ENCODE measurements at places on chromosomes 3 and 15. TPM values are rescaled to one million over a fixed set of nuclear protein-coding genes. Genes with fewer than 3 reads are reported as not detected.

GRCh38 chr15:66927201-66928077 lies 138.0 kb upstream of the SMAD3 start:
- H3K36me3 ChIP-seq, result no peaks in the 10 kb centered on the region
- no peak for DNase-seq
- peaks cover 7% of the 10 kb centered on the region for H3K4me1 ChIP-seq
- no peak overlapping the region for H3K27ac ChIP-seq

- H3K36me3 ChIP-seq, result no peaks in the 10 kb centered on the region
- H3K4me3 ChIP-seq, result no peak overlapping the region
- H3K4me1 ChIP-seq, result no peaks in the 10 kb centered on the region
- no peak overlapping the region for H3K27ac ChIP-seq
These were observed 372.5 kb downstream of the TBC1D5 start for GRCh38 chr3:17369973-17370372.

DNA sequence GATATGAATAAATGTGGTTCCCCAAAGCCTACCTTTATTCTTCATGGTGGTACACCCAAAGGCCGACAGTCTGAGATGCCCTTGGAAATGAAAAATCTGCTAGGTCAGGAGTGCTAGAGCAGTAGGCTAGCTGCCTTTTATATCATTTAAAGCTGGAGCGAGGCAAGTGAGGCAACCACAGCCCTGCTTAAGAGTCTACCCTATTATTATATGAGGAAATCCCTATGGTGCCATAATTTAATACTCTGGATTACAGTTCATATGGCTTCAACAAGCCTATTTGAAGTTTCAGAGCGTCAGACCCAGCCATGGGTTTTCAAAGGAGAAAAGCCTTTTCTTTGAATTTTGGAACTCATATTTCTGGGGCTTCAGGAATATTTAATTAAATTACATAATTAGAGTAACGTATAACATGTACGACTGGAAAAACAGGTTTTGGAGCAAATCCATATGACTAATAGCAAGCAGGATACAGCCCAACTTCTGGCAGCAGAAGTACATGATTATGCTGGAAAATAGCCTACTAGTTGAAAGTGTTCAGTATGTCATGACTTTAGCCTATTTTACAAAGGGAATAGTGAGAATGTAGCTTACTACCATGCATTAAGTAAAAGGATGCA lies 18.0 kb upstream of the SLTM start:
- peaks cover 12% of the 10 kb centered on the region for H3K4me1 ChIP-seq
- H3K27ac ChIP-seq, result no peak overlapping the region
- no peak overlapping the region for H3K4me3 ChIP-seq
- H3K27me3 ChIP-seq, result peaks cover 3% of the 10 kb centered on the region
- DNase-seq, result no peak

DNA sequence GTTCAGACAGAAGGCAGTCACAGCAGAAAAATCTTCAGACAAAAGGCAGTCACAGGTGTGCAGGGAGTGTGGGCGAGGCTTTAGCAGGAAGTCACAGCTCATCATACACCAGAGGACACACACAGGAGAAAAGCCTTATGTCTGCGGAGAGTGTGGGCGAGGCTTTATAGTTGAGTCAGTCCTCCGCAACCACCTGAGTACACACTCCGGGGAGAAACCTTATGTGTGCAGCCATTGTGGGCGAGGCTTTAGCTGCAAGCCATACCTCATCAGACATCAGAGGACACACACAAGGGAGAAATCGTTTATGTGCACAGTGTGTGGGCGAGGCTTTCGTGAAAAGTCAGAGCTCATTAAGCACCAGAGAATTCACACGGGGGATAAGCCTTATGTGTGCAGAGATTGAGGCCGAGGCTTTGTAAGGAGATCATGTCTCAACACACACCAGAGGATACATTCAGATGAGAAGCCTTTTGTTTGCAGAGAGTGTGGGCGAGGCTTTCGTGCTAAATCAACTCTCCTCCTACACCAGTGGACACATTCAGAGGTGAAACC lies 27.6 kb downstream of the ZNF589 start:
- peaks cover 40% of the 10 kb centered on the region for H3K4me1 ChIP-seq
- H3K4me3 ChIP-seq, result peak overlapping the region; percentile 58
- peak; percentile 71 for DNase-seq
- peak overlapping the region; percentile 94 for H3K27ac ChIP-seq

GRCh38 chr3:104510131-104510849 lies 856.4 kb upstream of the ALCAM start:
- no peaks in the 10 kb centered on the region for H3K4me1 ChIP-seq
- no peak for DNase-seq
- no peaks in the 10 kb centered on the region for H3K27me3 ChIP-seq
- H3K36me3 ChIP-seq, result no peaks in the 10 kb centered on the region

DNA sequence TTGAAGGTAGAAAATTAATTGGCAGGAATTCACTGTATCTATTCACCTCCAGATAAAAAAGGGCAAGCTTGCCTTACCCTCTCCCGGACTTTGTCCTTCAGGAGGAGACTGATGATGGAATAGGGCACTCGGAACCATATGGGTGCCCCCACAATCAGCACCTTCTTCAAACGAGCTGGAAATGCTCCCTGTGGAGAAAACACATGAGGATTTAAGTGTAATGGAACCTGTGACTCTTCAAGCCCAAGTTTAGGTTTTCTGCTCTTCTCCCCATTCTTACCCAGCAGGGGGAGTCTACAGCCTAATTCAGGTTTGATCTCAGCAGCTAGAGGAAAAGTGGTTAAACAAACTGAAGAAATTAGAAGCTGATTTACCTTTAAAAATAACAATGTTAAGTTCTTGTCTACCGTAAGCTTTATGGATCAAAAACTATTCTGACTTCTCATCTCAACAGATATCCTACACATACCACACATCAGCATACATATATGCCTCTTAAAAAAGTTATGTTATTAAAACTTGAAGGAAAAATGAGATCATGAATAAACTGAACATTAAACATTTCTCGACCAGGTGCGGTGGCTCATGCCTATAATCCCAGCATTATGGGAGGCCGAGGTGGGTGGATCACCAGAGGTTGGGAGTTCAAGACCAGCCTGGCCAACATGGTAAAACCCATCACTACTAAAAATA lies 57.5 kb upstream of the SIN3A start:
- no peak overlapping the region for H3K27ac ChIP-seq
- peaks cover 33% of the 10 kb centered on the region for H3K36me3 ChIP-seq
- H3K4me1 ChIP-seq, result no peaks in the 10 kb centered on the region
- no peaks in the 10 kb centered on the region for H3K27me3 ChIP-seq
- H3K4me3 ChIP-seq, result no peak overlapping the region

GRCh38 chr3:136925425-136926190 lies 32.2 kb upstream of the IL20RB start:
- no peaks in the 10 kb centered on the region for H3K27me3 ChIP-seq
- peaks cover 36% of the 10 kb centered on the region for H3K4me1 ChIP-seq
- no peak for DNase-seq
- H3K27ac ChIP-seq, result no peak overlapping the region
- H3K4me3 ChIP-seq, result no peak overlapping the region

DNA sequence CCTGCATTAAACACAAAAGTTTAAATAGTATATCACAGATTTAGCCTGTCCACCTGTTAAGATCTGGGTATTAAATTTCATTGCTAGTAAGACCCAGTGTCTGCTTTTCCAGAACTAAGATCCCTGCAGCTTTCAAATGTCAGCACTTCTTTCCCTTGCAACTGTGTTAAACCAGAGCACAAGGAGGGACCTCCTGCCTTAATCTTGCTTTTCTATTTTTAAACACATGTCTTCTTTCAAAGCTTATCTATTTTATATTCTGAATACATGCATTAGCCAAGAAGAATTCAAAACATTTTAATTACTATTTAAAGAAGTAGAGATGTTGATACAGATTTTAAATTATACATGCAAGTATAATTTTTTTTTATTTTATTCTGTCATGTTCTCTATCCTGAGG lies 315.1 kb downstream of the ARPP21 start:
- H3K4me1 ChIP-seq, result no peaks in the 10 kb centered on the region
- DNase-seq, result no peak
- no peaks in the 10 kb centered on the region for H3K36me3 ChIP-seq
- H3K27ac ChIP-seq, result no peak overlapping the region
- no peak overlapping the region for H3K4me3 ChIP-seq

- DNase-seq, result no peak
- H3K4me3 ChIP-seq, result peak overlapping the region; percentile 9
- H3K36me3 ChIP-seq, result peaks cover 46% of the 10 kb centered on the region
- H3K27me3 ChIP-seq, result no peaks in the 10 kb centered on the region
- H3K27ac ChIP-seq, result peak overlapping the region; percentile 50
- peaks cover 47% of the 10 kb centered on the region for H3K4me1 ChIP-seq
These were observed 66.0 kb downstream of the DCUN1D1 start for GRCh38 chr3:182914341-182914740.

DNA sequence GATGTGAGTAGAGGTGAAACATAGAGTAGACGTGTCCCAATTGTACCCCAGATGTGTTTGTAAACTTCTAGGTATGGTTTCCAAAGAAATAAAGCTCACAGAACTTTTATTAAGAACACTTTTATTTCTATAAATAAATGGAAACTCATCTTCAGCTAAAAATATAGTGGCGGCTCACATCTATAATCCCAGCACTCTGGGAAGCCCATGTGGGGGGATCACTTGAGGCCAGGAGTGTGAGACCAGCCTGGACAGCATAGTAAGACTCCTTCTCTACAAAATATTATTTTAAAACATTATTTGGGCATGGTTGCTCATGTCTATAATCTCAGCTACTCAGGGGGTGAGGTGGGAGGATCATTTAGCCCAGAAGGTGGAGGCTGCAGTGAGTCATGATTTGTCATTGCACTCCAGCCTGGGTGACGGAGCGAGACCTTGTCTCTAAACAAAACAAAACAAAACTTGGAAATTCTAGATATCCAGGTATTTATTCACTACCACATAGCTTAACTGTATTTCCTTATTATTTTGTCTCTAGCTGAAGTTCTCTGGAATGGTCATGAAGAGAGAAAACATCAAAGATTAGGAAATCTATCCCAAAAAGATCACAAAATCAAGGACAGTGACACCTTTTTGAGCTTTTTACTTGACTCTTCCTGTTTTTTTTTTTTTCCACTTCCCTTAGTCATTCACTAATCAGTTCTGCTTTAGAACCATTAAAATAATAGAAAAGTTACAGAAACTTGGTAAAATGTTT lies 258.1 kb downstream of the TIGIT start:
- no peak for DNase-seq
- no peaks in the 10 kb centered on the region for H3K27me3 ChIP-seq
- H3K27ac ChIP-seq, result no peak overlapping the region
- H3K36me3 ChIP-seq, result no peaks in the 10 kb centered on the region
- no peak overlapping the region for H3K4me3 ChIP-seq

- no peaks in the 10 kb centered on the region for H3K27me3 ChIP-seq
- no peaks in the 10 kb centered on the region for H3K4me1 ChIP-seq
- DNase-seq, result no peak
- no peaks in the 10 kb centered on the region for H3K36me3 ChIP-seq
- no peak overlapping the region for H3K4me3 ChIP-seq
These were observed 244.0 kb downstream of the OCA2 start for GRCh38 chr15:27855137-27855536.

GRCh38 chr3:197956626-197956988 lies 3.4 kb upstream of the LMLN start:
- H3K27ac ChIP-seq, result peak overlapping the region; percentile 52
- peaks cover 50% of the 10 kb centered on the region for H3K4me1 ChIP-seq
- no peaks in the 10 kb centered on the region for H3K27me3 ChIP-seq
- peaks cover 72% of the 10 kb centered on the region for H3K36me3 ChIP-seq

- no peak for DNase-seq
These were observed 31.8 kb downstream of the XXYLT1 start for GRCh38 chr3:195239121-195239520.

- H3K36me3 ChIP-seq, result peaks cover 26% of the 10 kb centered on the region
- no peak for DNase-seq
- H3K27ac ChIP-seq, result peak overlapping the region; percentile 90
- no peaks in the 10 kb centered on the region for H3K27me3 ChIP-seq
These were observed 1.3 kb downstream of the TOP2B start for GRCh38 chr3:25663347-25663868.

DNA sequence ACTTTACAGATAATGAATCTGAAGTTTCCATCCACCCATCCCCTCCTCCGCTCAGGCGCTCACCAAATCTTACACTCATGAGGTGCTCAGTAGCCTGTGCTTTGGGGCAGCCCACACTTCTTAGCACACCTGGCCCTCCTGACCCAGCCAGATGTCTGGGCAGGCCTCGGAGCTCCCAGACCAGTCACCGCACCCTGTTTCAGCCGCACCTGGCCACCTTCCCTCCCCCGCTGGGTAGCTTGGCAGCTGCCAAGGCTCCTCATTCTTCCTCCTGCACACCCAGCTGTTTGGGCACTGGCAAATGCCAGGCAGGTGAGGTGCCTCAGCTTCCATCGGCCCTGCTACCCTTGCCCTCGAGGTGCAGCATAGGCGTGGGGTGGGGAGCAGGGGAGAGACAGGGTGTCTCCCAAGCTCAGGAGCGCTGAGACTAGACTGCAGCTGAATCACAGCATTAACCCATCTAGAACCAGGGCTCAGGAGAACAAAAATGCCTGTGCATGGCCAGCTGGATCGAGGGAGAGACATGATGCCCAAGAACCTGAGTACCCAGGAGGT lies 45.8 kb downstream of the CDC25A start:
- H3K4me3 ChIP-seq, result no peak overlapping the region
- H3K27me3 ChIP-seq, result peaks cover 3% of the 10 kb centered on the region
- no peak overlapping the region for H3K27ac ChIP-seq
- no peaks in the 10 kb centered on the region for H3K4me1 ChIP-seq
- no peak for DNase-seq
- H3K36me3 ChIP-seq, result no peaks in the 10 kb centered on the region

DNA sequence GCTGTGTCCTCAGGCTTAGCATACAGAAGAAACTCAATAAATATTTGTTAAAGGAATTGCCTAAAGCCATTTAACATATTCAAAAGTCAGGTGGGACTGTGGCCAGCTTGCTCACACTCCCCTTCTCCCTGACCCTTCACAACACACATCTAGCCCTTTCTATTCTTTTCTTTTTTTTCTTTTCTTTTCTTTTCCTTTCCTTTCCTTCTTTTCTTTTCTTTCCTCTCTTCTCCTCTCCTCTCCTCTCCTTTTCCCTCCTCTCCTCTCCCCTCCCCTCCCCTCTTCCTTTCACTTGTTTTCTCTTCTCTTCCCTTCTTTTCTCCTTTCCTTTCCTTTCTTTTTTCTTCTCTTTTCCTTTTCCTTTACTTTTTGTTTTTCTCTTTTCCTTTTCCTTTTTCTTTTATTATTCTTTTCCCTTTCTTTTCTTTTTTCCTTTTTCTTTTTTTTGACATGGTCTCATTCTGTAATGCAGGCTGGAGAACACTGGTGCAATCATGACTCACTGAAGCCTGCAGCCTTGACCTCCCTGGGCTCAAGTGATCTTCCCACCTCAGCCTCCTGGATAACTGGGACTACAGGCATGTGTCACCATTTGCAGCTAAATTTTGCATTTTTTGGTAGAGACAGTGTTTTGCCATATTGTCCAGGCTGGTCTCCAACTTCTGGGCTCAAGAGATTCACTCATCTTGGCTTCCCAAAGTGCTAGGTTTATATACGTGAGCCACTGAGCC lies 377.8 kb downstream of the GRM7 start:
- no peaks in the 10 kb centered on the region for H3K4me1 ChIP-seq
- no peaks in the 10 kb centered on the region for H3K27me3 ChIP-seq
- no peaks in the 10 kb centered on the region for H3K36me3 ChIP-seq
- DNase-seq, result no peak
- no peak overlapping the region for H3K4me3 ChIP-seq
- H3K27ac ChIP-seq, result no peak overlapping the region

ADAMTSL3 gene
- total RNA-seq, result 0.07 TPM

RIOX2 gene
- 59.9 TPM for total RNA-seq

CCDC39 gene
- not detected for total RNA-seq

SYNPR gene
- total RNA-seq, result not detected

CACNA1D gene
- total RNA-seq, result 7.7 TPM

C2CD4B gene
- 0.14 TPM for total RNA-seq

TSPAN3 gene
- 37.8 TPM for total RNA-seq

TM6SF1 gene
- total RNA-seq, result 3.3 TPM

GRAMD2A gene
- total RNA-seq, result not detected

RHOV gene
- 0.80 TPM for total RNA-seq

LRRC49 gene
- not detected for total RNA-seq

GCSAM gene
- 1.9 TPM for total RNA-seq

CISH gene
- total RNA-seq, result 351 TPM

Data from activated T-helper 2 cell treated with anti-CD3 and anti-CD28 coated beads, Interferon-gamma antibody, Interleukin-2, Interleukin-4, amounts not matched to agents 10 μg/mL and 5 μg/mL and 100 μg/mL, durations not matched to agents 14 hours and 24 hours and 36 hours (primary cell).